ENCODE measurements at places on chromosomes 6 and 20.

GRCh38 chr6:10725716-10726115 is 2.8 kb downstream of the TMEM14C start:
- no peak for DNase-seq

GRCh38 chr20:10741060-10741459 is 67.3 kb upstream of the JAG1 start:
- DNase-seq: no peak

- no peak for DNase-seq
Measured at GRCh38 chr6:54907355-54907754, 60.8 kb downstream of the FAM83B start.

GRCh38 chr6:137832110-137832509 is 34.9 kb upstream of the TNFAIP3 start:
- DNase-seq: no peak

DNA sequence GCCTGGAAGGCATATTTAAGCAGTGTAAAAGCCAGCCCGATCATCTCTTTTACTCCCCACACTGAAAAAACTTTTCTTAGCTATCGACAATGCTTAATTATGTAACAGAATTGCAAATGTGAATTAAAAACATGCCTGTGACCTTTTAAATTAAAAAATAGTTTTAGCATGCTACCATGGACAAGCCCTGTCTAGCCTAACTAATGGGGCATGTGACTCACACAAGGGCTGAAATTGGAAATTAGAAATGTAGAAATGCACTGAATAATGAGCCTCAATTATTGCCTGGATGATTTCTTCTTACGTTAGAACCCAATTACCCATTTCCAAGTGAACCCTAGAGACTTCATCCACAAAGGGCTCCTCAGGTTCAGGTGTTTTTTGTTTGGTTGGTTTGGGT is 82.7 kb downstream of the SIM1 start:
- no peak for DNase-seq

- no peak for DNase-seq
Measured at GRCh38 chr6:63742060-63742459, 106.5 kb downstream of the PHF3 start.

- no peak for DNase-seq
Measured at GRCh38 chr6:113625850-113626249, 231.3 kb upstream of the MARCKS start.
